CD4-positive, alpha-beta T cell treated with Interleukin-6 at 100 ng/mL for 8 hours (primary cell): ENCODE measurements at places on chromosomes 2 and 18.

- DNase-seq, result no peak
Measured at GRCh38 chr2:157367704-157368103, 42.1 kb upstream of the ERMN start.

- no peak for DNase-seq
Measured at GRCh38 chr2:150548527-150548926, 61.1 kb upstream of the RND3 start.

DNA sequence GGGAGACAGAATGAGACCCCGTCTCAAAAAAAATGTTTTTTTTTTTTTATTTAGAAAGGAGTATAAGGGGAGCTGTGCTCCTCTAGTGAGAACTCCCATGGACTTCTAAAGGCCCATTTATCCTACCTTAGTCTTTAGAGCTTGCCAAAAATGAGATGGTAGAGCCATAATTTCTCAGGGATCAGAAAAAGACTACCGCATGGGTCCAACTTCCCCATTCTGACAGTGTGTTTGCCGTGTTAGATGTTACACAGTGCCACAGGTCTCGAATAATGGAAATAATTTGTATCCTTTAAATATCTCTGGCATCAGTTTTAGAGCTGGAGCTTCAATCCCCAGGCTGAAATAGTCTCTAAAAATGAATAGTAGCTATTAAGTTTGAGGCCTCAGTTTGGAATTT lies 6.0 kb upstream of the SLC39A10 start:
- DNase-seq, result no peak

- DNase-seq, result no peak
Measured at GRCh38 chr2:46644690-46645385, 165.5 kb downstream of the TMEM247 start.

DNA sequence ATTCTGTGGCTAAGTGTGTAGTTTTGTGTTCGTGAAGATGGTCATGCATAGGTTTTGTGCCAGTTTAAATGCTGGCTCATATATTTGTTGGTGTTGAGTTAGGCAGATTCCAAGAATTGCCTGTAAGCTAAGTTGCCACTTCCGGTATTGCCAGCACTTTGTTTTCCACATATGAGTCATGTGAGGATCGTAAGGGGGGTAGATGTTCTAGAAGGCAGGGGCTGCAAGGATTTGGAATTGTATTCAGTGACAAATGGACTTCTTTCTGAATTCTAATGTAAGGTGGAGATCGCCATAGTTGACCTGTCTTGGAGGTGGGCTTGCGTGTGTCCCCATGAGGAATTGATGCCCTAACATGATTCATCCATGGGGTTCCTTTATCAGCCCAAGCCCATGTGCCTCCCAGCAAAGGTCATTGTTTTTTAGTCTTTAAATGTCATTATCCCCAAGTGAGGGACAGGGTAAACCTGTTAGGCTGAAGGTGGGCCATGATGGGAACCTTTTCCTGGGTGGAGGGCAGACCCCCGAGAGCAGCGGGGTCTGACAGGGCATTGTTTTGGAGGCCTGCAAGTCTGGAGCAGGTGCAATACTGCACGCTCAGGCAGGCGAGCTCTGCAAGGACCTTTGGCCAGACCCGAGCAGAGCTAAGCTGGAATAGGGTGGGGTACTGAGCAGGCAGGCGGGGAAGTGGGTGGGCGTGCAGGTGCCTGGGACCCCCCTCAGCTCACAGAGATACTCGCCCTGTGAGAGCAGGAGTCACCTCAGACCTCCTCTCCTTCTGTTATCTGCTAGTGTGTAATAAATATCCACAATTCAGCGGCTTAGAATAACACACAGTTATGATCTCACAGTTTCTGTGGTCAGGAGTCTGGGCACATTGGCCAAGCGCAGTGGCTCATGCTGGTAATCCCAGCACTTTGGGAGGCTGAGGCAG lies 77.4 kb downstream of the LRRFIP1 start:
- no peak for DNase-seq

DNA sequence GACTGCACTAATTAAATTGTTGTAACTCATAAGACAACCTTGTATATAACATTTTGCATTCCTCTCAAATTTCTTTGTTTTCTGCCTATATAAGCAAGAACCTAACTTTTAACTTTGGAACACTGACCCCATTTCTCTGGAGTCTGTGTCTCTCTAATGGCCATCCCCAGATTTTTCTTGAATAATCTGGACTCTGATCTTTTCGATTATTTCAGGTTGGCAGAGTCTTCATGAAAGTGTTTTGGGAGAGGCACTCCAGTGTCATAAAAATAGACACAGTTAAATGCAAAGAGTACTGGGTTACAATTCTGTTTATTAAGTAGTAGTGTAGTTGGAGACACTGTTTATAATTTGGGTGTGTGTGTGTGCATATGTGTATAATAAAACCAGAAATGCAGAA lies 1467.7 kb upstream of the CELF4 start:
- no peak for DNase-seq

DNA sequence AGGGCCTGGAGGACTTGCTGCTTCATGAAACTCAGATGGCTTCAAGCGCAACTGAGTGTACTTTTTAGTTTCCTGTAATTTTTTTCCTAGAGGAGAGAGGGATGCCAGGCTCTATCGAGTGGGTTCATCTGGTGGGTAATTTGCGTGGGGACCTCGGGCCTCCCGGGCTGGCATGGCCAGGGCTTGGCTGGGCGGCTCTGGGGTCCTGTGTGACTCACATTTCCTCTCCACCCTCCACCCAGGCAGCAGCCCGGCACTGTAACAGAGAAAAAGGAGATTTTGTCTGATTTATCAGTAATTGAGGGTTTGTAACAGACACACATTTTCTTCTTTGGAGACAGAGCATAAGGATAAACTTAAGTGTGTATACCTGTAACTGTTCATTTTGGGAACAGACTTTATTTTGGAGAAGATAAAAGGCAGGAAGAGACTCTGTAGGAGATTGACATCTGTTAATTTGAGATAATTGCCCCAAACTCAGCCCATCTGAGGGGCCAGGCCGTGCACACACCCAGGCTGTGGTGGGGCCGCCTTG lies 64.3 kb downstream of the NFATC1 start:
- no peak for DNase-seq

GRCh38 chr2:43217228-43218154 lies 8.9 kb downstream of the ZFP36L2 start:
- no peak for DNase-seq

DNA sequence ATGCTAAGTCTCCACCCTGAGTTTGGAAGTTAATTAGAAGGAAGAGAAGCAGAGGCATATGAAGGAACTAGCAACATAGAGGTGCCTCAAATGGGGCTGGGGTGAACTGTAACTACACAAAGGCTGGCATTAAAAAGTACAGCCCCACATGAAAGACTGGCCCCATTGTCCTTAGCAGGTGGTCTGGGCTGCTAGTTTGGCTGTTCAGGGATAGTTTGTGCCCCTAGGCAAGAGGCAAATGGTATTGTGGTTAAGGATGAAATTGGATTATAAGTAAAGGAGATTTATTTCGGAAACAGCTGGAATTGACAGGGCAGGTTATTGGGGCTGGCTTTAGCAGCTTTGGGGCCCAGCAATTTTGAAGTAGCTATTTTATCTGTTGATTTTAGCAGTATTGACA lies 365.7 kb upstream of the TNP1 start:
- no peak for DNase-seq
